ENCODE measurements at places on chromosomes 4 and X. TPM values are rescaled to one million over a fixed set of nuclear protein-coding genes. Genes with fewer than 3 reads are reported as not detected.

DNA sequence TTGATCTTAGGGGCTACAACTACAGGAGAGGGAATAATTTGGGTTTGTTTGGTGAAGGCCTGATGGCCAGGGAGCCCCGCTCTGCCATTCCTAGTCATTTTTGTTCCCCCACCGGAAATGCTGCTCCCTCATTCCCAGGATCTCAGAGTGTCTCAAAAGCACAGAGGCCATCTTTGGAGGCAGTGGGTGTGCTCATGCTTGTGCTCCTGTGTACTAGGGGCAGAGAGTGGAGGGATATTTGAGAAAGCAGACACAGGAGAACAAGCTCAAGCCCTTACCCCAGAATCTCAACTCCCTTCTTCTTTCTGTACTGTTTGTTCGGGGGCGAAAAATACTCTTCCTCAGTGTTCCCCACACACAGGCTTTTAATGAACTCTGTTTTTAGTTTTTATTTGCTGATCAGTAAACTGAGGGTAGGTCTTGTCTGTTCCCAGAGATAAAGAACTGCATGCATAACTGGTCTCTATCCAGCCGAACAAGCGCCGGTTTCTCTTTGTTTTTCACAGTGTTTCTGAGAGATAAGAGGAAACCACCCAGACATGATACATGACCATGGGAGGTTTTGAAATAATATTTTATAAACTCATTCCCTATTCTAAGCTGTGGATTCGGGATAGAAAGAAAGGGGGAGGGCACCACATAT, 32.9 kb upstream of the XK start:
- DNase-seq = no peak

Gene RNF150
- 15.1 TPM for total RNA-seq

Gene GSX2
- total RNA-seq = not detected

DNA sequence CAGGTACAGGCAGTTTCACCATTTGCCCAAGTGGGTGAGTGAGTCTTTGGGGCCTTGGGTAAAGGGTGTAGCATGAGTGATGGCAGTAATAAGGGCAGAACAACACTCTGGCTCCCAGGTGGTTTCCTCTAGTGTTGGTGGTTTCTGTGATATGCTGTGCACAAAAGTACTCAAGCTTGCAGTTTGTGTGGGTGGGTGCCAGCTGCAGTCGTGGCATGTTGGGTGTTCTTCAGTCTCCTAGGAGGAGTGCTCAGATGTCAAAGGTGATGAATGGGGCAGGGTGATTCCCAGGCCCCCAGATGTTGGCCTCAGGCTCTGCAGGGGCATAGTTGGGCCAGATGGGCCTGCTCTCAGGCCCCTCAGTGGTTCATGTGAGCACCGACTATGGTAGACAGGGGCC, 166.1 kb upstream of the KLF8 start:
- DNase-seq = no peak

DNA sequence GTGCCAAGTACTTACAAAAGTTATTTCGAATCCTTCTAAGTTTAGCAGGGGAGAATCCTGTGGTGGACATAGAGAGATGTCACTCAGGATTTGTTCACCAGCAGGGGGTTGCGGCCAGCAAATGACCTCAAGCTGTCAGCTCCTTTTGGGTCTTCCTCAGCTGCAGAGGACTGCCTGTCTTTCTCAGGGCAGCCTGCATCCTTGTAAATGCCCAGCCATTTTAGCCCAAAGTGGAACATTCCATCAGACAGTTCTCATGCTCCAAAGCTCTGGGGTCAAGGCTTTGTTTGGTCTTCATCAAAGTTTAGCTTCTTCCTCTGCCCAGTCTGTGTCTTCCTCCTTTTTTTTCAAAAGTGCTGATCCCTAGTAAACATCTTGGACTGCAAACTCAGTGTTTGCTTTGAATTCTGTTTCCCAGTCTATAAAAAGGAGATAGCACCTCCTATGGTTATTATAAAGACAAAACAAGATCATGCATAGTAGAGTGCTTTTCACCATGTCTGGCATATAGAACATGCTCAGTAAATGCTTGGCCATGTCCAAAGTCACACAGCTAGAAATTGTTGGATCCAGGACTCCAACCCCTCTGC, 156.4 kb upstream of the GATB start:
- DNase-seq = peak; percentile 36

Gene C1QTNF7
- total RNA-seq = not detected

Gene NXF2B
- not detected for total RNA-seq

DNA sequence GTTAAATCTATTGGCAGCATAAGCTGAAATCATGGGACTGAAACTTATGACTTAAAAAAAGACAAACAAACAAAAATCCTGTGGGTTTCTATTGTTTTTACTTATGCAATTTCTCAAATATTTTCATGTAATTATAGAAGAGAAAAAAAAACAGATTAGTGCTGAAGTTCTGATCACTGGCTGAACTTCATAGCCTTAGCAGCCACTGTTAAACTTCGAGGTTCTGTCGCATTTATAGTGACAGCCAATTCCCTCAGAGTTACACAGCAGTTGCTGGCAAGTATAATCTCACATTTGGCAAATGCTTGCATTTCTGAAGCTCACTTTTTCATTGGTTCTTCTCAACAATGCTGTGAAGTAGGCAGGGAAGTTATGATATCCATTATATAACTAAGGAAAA, 748.9 kb upstream of the MAGEB2 start:
- no peak for DNase-seq

Gene SCARB2
- total RNA-seq = 135 TPM

DNA sequence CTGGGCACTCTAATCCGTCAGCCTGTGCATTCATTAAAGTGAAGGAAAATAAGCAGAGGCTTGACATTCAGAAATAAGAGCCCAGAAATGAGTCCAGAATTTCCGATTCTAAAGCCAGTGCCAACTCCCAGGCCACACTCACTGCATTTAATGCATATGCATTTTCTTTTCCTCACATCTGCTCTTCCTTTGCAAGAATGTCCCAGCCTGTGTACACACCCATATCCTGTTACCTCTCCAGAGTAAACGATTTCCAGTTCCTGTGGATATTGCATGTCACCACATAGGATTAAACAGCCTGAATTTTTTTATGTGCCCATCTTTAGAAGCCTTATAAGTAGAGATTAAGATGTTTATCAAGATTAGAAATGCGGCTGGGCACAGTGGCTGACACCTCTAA, 27.5 kb downstream of the ARX start:
- DNase-seq = no peak

Gene POU4F2
- total RNA-seq = not detected

GRCh38 chrX:116232833-116233232, 62.3 kb downstream of the AGTR2 start:
- DNase-seq = no peak

DNA sequence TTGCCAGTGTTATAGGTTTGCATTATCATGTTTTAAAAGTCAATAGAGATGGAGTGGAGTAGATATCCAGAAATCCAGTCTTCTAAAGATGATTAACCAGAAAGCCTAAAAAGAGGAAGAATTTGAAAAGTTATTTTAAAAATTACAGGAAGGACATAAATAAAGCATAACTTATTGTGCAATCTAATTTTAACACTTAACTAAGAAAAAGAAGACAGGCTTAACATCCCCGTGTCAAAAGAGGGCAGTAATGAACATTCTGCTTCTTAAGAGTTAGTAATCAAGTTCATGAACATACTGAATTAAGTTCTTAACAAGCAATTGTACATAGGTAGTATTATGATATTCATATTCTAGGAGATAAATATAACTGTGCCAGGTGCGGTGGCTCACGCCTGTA, 39.3 kb downstream of the ELF2 start:
- DNase-seq = no peak

GRCh38 chr4:65046192-65047133, 623.8 kb downstream of the EPHA5 start:
- DNase-seq = no peak

DNA sequence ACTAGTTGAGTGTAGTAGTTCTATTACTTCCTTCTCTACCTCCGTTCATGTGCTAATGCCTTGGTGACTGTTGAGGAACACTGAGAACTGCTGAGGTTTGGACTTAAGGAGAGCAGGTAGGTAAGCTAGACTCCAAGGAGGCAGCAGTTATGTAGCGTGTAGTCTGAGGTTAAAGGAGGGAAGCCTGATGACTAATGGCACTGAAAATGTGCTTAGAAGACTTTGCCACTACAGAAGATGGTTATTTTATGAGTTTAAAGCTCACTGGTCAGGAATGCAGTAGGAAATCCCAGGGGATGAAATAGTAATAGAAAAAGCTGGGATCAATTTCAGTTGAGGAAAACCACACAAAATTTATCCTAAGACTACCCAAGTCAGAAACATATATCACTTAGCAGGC, 1077.3 kb downstream of the RAPGEF2 start:
- no peak for DNase-seq

- no peak for DNase-seq
Measured at GRCh38 chr4:151455212-151455611, 46.2 kb downstream of the FHIP1A start.

- DNase-seq = no peak
Measured at GRCh38 chr4:52566136-52567031, 92.7 kb downstream of the USP46 start.

- no peak for DNase-seq
Measured at GRCh38 chrX:116490104-116490503, 27.3 kb upstream of the CT83 start.

DNA sequence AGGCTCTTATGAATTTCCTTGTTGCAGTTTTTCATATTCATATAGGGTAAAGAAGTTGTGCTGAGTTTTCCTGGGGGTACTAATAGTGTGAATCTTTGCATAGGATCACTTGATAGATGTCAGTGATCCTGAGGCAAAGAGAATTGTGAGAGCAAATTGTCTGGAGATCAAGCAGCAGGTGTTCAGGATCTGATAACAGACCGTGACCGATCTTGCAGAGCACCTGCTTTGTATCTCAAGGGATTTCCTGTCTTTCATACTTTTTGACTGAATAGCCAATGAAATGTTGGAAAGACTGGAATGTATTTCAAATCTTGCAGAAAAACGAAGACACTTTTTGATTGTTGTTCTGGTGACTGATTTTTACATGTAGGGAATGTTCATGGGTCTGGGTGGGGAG, 914.5 kb downstream of the STIM2 start:
- no peak for DNase-seq

GRCh38 chrX:104641176-104641575, 75.2 kb downstream of the IL1RAPL2 start:
- no peak for DNase-seq

GRCh38 chr4:101762534-101762933, 28.0 kb upstream of the BANK1 start:
- DNase-seq = no peak

- peak; percentile 89 for DNase-seq
Measured at GRCh38 chrX:68828740-68829581, at the start of gene EFNB1. TSS of gene EFNB1 (plus strand) at chrX:68829021. CDS start at chrX:68829777, 756 bp downstream.

Gene FABP2
- total RNA-seq = not detected

DNA sequence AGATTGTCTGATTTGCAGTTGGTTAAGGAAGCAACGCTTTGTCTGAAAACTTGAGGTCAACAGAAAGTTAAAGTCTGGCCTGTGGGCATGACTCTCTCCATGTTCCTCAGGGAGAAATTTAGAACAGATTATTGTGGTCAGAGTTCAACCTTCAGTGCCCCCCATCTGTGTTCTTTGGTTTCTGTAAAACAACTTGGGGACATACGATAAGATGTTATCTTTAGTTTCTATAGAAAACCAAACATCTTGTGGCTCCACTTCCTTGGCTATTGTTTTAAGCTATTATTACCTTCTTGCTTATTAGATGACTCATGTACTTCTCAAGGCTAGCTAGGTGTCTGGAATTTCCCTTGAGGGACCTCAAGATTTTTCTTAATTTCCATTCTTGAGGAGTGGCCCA, 507.7 kb downstream of the PDHA2 start:
- no peak for DNase-seq

DNA sequence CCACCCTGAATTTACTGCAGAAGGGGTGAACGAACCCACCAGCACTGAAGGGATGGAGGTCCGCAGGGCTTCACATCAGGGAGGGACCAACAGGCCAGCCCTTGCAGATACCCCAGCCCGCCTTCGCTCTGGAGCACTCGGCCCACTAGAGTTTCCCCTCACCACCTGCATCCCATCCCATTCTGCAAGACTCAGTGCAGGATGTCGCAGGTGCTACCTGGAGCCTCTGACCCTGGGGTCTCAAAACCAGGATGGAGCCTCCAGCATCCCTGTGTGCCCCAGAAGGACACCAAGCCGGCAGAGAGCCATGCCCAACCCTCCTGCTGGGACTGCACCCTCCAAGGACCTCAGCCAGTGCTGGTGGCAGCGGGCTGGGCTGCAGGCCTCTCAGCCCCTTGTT, 57.6 kb upstream of the ADRA2C start:
- DNase-seq = no peak

DNA sequence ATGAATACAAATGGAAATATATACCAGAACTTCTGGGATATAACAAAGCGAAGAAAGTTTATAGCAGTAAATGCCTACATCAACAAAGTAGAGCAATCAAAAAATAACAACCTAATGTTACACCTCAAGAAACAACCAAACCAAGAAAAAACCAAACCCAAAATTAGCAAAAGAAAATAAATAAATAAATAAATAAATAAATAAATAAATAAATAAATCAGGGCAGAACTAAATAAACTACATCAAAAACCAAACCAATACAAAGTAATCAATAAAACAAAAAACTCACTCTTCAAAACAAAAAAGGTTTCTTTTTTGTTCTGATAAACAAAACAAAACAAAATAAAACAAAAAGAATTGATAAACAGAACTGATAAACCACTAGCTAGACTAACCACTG, 88.4 kb upstream of the SPIN4 start:
- no peak for DNase-seq

- DNase-seq = no peak
Measured at GRCh38 chr4:20623939-20624338, 76.3 kb upstream of the PACRGL start.

Gene ABCD1
- total RNA-seq = 12.9 TPM

- DNase-seq = no peak
Measured at GRCh38 chr4:169854090-169854489, 96.3 kb upstream of the HPF1 start.

DNA sequence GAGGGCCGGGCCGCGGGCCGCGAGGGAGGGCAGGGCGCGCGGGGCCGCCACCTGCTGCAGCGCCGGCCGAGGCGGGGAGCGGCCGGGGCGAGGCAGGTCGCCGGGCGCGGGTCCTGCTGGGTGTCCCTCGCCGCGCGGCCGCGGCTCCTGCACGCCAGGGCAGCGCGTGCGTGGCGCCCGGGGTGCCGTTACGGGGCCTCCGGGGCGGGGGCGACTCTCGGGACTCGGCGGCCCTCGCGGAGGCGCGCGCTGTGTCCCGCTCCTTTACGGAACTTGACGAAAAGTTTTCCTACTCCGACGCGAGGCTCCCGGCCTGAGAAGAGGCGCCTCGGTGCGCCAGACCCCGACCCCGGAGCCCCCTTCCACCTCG, 329 bp downstream of the TBC1D14 start:
- DNase-seq = no peak

DNA sequence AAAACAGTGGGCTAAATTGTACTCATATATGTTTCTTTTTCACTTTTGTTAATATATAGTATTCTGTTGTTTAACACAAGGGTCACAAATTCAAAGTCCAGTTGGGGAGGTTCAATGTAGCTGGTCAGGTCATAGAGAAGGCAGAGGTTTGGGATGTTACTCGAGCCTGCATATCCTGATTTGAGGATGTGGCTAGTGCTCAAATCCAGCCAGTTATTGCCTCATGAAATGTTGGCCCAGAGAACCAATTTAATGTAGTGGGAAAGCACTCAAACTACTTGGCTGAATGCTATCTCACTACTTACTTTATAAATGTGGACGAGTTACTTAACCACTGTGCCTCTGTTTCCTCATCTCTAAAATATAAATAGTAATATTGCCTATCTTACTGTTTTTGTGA, 12.5 kb downstream of the USO1 start:
- no peak for DNase-seq

Gene TECRL
- total RNA-seq = not detected

Gene CT47B1
- total RNA-seq = not detected

GRCh38 chr4:82650868-82651267, 89.1 kb upstream of the TMEM150C start:
- DNase-seq = no peak

Data from HFFc6 (cell line).